Mononuclear cell (primary cell): ENCODE measurements at places on chromosomes 11 and 22. TPM values are rescaled to one million over a fixed set of nuclear protein-coding genes. Genes with fewer than 3 reads are reported as not detected.

MAPK8IP2 gene
- total RNA-seq = 0.10 TPM

P2RX6 gene
- total RNA-seq = 0.21 TPM

DBX1 gene
- total RNA-seq = not detected

TSPAN32 gene
- total RNA-seq = 21.6 TPM

LRRN4CL gene
- not detected for total RNA-seq

MPZL2 gene
- 1.5 TPM for total RNA-seq

C11orf86 gene
- total RNA-seq = not detected

OR56A1 gene
- total RNA-seq = under 0.01 TPM

TMA7B gene
- total RNA-seq = 7.9 TPM

CASP1 gene
- 99.5 TPM for total RNA-seq

HPS4 gene
- total RNA-seq = 56.8 TPM
